ENCODE measurements at places on chromosomes 1 and 21.
A peak's percentile ranks its signal among the peaks of the same experiment; 100 is the strongest.

DNA sequence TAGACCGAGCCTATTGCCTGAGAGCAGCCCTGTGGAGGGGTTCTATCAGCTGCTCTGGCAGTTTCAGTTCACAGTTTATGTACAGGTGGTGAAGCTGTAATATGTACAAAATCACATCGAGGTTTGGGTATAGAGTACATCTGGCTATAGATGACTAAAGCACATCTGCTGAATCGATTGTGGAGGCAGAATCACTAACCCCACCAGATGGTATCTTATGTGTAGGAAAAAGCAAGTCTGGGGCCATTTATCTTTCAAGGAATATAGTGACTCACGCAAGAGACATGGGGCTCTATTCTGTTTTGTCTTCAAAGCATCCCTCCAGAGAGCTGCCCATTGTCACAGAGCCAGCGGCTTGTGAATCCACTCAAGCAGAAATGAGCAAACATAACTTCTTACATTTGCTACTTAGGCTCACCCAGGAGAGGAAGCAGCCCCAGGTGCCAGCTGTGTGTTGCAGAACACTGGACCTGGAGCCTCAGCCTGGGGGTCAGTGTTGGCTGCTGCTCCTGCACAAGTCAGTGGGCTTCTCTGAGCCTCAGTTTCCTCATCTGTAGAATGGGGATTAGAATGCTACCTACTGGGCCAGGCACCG, 21.3 kb downstream of the MIIP start:
- DNase-seq: no peak

DNA sequence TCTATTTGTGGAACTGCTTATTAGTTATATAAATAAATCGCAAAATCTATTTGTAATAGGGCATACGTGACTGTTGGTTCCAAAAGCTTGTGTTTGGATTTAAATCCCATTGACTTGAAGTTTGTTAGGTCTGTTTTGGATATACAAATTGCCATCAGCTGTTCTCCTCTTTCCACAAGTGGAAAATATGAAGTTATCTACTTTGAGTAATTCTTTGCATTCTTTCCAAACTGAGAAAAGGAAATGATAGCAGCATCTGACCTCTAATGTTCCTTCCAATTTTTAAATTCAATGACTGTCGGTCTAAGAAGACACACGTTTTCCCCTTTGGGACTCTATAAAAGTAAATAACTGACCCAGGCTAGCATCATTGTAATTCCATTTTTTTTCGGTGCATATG, 165.7 kb upstream of the SGIP1 start:
- DNase-seq: no peak

GRCh38 chr1:15681349-15682292, 2.5 kb upstream of the PLEKHM2 start:
- no peak for DNase-seq

GRCh38 chr21:46069719-46070279, 28.1 kb upstream of the COL6A2 start:
- no peak for DNase-seq

- DNase-seq: no peak
These were observed at the start of gene HAPLN2 for GRCh38 chr1:156618853-156619581. TSS of gene HAPLN2 (plus strand) at chr1:156619415. CDS start at chr1:156623491, 4,076 bp downstream.

DNA sequence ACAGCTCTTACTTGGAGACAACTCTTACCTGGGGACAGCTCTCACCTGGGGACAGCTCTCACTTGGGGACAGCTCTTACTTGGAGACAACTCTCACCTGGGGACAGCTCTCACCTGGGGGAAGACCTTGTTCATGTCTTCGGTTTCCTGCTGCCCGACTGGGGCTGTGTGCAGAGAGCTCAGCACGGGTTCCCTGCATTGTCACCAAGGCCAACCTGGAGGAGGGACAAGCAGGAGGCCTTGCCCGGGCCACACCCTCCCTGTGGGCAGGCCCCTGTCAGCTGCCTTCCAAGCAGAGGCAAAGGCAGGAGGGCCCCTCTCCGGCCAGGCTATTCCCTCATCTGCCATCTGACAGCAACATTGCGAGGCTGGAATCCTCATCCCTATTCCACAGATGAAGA, at the start of gene LDLRAD1:
Gene LDLRAD1, minus strand, starts transcription at position 208 of the 400 bp plus-strand sequence. Its CDS starts 74 bp downstream, at position 134.
- DNase-seq: no peak

GRCh38 chr1:87362834-87363426, 34.2 kb downstream of the LMO4 start:
- DNase-seq: no peak

DNA sequence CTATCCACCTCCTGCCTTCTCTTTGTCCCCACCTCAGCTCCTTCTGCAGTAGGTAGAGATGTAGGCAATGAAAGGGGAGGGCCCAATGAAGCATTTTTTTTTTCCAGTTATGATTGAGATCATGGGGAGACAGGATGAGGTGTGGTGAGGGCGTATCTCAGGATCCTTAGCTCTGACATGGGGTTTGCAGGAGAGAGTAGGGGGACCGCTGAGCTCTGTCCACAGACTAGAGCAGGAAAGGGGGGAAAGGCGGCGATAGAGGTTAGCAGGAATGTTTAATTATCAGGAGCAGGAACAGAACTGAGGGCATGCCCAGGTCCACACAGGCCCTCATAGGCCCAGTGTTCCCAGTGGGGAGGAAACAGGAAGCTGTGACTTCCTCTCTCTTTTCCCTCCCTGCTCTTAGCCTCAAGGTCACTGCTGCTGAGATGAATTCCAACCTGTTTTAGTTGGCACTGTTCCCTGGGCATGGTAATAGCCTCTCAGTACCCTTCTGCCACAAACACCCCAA, 901 bp upstream of the RXFP4 start:
- no peak for DNase-seq

- no peak for DNase-seq
These were observed 53.9 kb downstream of the GABPA start for GRCh38 chr21:25788677-25789076.

GRCh38 chr1:219299420-219299819, 125.7 kb downstream of the LYPLAL1 start:
- DNase-seq: no peak

- DNase-seq: no peak
These were observed 17.5 kb downstream of the VASH2 start for GRCh38 chr1:212967801-212968200.

GRCh38 chr1:50977575-50978143, 7.6 kb downstream of the CDKN2C start:
- DNase-seq: peak; percentile 57

DNA sequence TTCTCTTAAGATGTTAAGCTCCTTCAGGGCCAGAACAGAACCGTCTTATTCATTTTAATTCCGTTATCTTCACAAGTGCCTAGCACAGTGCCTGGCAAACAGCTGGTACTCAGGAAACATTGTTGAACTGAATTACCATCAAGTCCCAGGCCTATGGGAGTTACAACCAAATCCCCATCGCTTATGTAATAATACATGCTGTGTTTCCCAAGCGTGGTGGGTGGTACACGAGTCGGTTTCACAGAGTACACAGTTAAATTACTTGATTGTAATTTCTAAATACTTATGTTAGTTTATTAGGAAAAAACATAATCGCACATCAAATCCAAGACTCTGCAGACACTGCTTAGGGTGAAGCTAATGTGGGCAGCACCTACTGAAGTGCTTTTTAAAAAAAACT, 1.0 kb downstream of the ANGEL2 start:
- DNase-seq: no peak

DNA sequence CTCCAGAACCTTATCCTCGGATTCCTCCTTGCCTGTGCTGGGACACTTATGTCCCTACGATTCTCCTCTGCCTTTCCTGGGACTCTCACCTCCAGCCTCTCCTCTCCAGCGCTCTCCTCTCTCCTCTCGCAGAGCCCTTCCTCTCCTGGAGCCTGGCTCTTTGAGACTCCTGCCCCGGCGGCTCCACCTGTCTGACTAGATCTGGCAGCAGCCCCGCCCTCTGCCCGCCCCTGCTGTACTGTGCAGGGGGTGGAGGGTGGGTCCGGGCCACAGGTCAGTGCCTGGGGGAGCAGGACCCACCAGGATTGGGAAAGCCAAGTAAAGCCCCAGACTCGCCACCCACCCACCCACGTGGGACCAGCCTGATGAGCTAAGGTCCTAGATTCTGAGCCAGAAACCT, 1.6 kb downstream of the ELOVL1 start:
- no peak for DNase-seq

DNA sequence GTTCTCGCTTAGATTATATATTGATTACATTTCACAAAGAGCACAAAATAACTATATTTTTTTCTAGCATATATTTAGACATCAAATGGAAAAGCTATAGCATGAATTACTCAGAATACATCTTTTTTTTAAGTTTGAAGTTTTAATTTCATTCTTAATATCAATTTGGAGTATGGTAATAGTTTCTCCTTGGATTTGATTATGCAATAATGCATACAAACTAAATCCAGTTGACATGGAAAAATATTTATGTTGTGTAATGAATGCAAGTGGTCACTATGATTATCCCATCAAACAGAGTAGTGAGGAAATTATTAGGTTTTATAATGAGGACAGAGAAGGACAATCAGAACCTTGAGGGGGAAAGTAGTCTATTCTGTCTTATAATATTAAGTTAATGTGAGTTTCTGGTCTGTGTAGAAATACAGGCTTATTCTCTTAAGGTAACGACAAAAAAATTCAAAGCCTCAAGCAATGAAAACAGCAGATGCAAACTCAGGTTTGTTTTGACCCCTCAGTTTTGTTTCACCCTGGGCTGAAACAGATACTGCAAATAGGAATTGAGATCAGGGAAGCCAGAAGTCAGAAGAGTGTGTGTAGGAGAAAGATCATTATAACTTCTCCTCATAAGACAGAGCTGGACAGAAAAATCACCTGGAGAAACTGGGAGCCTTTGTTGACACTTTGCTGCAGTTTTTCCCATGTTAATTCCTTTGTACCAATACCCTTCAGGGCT, 23.7 kb downstream of the LRRC8B start:
- no peak for DNase-seq

DNA sequence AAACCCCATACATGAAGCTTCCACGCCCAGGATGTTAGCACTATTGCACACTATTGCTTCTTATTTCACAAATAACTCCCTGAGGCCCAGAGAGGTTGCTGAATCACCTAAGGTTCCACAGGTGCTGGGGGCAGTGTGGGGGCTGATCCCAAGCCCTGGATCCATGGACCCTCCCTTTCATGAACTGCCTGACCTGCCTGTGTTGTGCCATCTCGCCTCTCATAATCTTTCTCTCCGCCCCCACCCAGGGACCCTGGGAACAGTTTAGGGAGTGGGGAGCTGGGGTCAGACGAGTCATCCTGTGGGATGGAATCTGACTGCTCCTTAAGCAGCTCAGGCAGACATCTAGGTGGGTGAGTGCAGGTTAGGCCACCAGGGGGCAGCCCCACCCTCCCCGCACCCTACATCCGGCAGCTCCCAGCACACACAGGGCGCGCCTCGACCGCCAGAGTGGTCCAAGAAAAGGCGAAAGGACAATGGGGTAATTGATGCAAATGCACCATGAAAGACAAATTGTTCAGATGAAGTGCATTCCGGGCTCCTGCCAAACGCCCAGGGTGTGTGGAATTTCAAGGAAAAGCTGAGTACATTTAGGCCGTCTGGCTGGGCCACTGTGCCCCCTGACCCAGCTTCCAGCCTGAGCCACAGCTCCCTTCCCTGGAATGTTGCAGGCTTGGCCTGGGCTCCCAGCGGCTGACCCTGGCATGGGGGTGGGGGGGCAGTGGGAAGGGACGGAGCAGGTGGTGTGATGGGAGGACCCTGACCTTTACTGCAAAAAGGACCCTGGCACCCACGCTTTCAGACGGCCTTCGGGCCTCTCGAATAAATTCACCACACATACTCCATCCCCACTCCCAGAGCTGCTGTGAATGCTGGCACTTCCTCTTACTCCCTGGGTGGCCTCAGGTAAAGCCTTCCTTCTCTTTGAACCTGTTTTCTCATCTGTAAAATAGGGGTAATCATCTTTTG, 20.8 kb downstream of the PHLDA3 start:
- peak; percentile 76 for DNase-seq

DNA sequence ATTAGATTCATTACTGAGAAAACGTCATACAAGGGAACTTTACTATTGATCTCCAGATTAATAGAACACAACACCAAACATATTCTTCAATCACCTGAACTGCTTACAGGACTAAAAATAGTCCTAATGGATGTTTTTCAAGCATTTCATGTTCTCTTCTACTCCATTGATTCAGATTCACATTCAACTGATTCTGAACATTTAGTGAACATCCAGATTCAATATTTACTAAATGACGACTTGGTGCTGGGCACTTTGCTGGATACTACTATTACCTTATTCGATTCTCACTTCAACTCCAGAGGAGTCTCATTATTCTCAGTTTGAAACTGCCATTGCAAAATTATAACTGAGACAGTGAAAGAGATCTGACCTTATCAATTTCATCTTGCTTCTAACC, 18.8 kb upstream of the SUCO start:
- DNase-seq: no peak

- no peak for DNase-seq
These were observed 271.4 kb downstream of the TBX15 start for GRCh38 chr1:118716775-118717174.

DNA sequence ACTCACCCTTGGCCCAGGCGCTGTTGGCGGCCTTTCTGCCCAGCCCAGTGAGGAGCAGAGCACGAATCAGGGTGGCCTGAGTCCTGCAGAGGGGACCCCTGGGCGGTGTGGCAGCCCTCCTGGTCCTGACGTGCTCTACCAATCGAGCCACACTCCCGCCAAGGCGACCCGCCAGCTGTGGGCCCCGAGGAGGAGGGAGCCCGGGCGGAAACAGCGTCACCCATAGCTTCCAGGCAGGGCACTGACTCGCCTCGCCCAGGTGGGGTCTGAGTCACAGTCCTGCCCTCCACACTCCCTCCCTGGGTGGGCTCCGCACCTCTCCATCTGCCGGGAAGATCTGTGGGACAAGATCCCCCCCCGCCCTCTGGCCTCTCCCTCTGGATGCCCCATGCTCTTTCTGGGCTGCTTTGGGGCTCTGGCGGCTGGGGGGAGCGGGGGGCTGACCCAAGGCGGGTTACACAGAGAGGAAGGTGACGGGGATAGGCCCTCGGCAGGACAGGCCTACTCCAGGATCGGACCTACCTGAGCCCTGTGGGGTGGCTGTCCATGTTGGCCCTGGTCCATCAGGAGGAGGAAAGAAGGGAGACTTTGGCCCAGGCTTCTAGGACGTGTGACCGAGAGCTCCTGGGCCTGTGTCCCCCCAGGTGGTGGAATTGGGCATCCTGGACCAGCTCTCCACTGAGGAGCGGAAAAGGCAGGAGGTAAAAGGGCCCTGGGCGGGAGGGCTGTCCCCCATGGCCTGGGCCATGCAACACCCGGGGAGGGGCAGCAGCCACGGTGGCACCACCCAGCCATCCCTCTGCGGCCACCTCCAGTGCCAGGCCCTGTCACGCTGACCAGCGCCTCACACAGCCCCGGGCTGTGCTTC, 14.0 kb downstream of the ARHGEF16 start:
- DNase-seq: no peak

DNA sequence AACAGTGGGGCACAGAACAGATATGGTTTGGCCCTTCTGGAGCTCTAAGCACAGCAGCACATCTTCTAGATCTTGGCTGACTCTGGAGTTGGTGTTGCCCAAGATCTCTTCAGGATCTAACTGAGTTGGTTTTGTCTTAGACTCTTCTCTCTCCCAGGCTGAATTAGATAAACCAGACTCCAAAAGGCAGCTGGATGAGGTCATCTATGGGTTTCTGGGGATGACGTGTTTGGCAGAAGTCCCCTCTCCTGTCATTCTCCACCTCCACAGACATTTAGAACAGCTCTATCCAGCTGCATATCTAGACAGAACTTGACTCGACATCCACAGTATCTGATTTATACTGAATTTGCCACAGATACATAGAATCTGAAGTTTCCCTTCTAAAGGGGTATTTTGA, 75.3 kb downstream of the ST6GALNAC5 start:
- no peak for DNase-seq

GRCh38 chr1:54885237-54885679, 1.7 kb downstream of the DHCR24 start:
- DNase-seq: no peak

- no peak for DNase-seq
These were observed 26.0 kb downstream of the CDKN2C start for GRCh38 chr1:50996083-50996482.

- DNase-seq: no peak
These were observed 51.9 kb downstream of the RAP1GAP start for GRCh38 chr1:21617126-21617738.
